HFFc6 (cell line): ENCODE measurements at places on chromosomes 12 and 14.

GRCh38 chr12:25825446-25825845 lies 133.0 kb upstream of the RASSF8 start:
- DNase-seq = no peak

DNA sequence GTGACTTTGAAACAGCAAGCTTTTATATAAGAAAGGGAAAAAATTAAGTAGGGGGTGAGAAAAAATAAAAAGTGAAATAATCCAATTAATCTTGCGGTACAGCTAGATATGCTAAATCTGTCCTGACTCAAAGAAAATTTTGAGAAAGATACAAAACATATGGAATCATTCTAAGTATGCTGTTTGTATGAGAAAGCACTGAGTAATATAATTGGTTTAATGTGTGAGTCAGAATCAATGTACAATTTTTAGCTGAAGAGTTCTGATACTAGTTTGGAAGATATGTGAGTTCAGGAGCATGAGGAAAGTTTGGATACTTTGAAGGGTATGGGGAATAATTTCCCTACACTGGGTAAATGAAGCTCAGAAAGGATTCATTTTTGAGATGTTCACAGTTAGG lies 190.9 kb upstream of the RASSF8 start:
- DNase-seq = peak; percentile 53

DNA sequence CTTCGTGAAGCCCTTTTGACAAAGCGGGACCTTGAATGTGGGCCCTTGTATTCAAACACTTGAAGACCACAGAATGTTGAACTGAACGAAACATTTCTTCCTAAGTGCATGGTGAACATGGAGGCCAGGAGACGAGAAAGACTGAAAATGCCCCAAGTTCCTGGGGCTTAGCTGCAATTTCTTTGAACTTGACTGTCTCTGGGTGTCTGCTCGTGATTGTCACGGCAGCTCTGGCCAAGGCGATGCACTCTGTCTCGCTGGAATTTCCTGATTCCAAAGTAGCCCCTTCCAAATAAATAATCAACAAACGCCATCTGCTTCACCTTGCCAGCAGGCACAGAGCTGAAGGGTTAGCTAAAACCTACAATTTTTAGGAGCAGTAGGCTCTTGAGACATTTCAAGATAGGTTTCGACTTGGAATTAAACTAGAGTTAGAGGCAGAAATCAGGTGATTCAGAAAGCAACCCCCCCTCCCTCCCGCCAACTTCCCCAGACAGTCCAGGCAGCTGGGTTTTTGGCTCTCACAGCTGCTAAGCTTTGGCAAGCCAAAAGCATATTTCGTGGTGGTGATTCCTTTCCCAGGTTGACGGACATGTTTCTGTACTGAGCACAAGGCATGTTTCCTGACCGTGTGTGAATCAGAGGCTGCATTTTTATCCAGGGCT lies 13.5 kb upstream of the IRF2BPL start:
- peak; percentile 82 for DNase-seq

DNA sequence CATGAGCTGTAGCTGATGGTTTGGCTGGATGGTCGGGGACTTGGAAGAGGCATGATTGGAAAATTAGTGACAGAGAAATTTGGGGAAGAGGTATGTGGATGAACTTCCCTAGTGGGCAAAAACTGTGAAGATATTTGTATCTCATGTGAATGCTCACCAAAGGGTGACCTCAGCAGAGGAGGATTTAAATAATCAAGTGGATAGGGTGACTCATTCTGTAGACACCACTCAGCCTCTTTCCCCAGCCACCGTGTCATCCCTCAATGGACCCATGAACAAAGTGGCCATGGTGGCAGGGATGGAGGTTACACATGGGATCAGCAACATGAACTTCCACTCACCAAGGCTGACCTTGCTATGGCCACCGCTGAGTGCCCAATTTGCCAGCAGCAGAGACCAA lies 60.8 kb upstream of the KRAS start:
- DNase-seq = peak; percentile 12

GRCh38 chr12:130169924-130170323 lies 7.7 kb downstream of the FZD10 start:
- no peak for DNase-seq

DNA sequence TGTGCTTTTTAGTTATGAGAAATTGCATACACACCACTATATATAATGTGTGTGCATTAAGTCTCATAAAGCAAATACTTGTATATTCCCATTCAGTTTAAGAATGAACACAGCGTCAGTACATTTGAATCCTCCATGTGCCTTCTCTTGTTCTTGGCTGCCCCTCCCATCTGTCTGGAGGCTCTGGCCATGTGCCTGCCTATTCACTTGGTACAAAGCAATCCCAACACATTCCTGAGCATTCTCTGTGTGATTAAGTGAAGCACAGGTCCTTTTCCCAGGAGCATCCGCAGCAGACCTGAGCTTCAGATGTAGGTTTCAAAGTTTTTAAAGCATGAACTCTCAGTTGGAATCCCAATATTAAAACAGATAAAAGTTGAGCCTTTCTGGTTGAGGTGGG lies 58.7 kb downstream of the POLR3B start:
- DNase-seq = no peak

DNA sequence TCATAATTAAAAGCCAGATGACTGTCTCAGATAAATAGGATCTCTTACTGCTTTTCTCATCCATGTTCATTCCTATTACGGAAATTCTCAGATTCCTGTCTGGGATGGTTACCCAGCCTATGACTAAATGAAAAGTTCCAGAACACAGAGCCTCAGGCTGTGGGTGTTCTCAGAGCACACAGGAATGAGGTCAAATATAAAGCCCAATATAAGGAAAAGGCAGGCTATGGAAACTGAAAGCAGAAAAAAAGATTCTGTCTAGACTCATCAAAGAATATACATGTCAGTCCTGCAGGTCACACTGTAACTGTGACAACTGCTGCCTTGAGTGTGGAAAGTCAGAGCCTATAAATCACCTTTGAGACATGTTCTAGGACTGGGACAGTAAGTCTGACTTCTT lies 64.3 kb downstream of the DCAF5 start:
- peak; percentile 85 for DNase-seq

GRCh38 chr12:124847113-124848074 lies 16.3 kb downstream of the SCARB1 start:
- DNase-seq = no peak

GRCh38 chr12:23810329-23810902 lies 139.1 kb downstream of the SOX5 start:
- no peak for DNase-seq

- no peak for DNase-seq
Observed at GRCh38 chr12:116213014-116213413, 64.5 kb downstream of the MED13L start.

DNA sequence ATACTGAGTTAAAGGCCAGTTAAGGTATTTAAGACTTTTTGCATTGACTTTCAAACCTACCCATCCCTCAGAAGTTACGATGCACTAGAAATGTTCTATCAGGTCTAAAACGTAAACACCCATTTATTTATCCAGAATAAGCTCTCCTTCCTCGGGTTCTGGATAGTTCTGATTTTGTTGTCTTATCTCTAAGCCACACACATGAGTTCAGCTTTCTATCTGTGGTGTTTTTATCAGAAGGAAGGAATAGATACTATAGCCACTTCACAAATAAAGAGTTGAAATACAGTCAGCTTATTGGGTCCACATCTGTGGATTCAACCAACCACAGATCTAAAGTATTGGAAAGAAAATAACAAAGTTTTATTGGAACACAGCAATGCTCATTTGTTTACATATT lies 5.4 kb downstream of the SFSWAP start:
- no peak for DNase-seq

DNA sequence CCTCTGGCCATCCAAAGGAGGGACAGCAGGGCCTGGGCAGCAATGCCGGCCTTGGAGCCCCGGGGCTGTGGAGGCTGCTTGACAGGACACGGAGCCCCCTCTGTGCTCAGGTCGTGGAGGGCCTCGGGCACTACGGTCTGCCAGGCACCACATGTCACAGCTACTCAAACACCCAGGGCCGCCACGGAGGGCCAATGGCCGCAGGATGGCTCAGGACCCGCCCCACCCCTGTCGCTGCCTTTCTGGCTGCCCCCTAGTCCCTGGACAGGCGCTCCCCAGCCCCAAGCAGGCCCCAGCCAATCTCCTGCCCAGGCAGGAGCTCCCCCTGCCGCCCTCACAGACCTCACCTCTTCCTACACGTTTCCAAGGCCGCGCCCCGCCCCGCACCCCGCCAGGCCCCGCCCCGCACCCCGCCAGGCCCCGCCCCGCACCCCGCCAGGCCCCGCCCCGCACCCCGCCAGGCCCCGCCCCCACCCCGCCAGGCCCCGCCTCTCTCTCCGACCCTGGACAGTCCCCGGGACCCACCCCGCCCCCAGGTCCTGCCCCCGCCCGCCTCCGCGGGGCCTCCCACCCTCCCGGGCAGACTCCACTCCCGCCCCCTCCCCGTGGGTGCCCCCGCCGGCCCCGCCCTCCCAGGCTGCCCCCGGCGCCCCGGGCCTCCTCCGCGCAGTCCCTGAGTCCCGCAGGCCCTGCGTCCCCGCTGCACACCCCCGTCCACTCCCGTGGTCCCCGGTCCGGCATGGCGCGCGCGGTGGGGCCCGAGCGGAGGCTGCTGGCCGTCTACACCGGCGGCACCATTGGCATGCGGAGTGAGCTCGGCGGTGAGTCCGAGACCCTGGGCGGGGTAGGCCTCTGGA lies at the start of gene ASPG:
Gene ASPG, plus strand, starts transcription at position 669 of the 857 bp plus-strand sequence. Its CDS starts 71 bp downstream, at position 740.
- DNase-seq = no peak

DNA sequence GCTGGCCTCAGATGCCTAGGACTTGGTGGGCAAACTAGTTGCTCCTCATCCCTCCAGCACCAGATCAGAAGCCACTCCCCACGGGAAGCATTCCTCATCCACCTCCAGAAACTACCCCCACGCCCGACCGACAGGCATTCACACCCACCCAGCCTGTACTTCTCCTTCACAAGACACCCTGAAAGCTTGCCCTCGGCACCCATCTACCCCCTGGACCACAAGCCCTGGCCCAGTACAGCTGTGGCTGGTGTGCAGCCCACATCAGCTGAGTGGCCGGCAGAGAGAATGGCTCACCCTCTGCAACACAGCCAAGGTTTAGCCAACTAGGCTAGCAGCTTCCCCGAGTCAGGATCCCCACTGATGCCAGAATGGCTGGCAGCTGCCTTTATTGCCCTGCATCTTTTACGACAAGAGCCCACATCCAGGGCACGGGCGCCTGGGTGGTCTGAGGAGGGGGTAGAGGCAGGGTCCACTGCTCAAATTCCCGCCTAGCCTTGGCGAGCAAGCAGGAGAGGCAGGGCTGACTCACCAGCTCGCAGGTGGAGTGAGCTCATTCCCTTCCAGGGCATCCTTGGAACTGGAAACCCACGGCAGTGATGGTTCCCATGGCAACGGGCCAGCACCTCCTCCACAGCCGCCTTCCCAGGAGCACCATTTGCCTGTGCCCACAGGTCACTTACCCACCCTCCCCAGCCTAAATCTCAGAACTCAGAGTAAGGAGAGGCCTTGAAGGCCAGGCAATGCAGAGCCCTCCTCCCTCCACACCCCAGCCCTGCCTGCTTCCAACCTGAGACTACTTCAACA lies 17.1 kb downstream of the ACTN1 start:
- DNase-seq = no peak

DNA sequence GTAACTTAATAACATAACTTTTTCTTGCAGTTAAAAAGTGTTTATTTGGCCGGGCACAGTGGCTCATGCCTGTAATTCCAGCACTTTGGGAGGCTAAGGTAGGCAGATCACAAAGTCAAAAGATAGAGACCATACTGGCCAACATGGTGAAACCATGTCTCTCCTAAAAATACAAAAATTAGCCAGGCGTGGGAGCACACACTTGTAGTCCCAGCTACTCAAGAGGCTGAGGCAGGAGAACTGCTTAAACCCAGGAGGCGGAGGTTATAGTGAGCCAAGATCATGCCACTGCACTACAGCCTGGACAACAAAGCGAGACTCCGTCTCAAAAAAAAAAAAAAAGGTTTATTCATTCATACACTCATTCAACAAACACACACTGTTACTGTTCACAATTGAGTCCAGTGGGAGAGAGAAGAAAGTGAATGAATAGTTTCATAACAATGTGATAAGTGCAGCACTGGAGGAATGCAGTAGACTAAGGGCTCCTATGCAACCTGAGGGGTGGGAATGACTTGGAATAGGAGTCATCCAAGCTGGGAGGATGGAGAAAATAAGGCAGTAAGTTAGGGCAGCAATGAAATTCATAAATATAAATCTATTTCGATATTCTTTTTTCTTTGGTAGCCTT lies 19.8 kb downstream of the DAD1 start:
- DNase-seq = no peak

DNA sequence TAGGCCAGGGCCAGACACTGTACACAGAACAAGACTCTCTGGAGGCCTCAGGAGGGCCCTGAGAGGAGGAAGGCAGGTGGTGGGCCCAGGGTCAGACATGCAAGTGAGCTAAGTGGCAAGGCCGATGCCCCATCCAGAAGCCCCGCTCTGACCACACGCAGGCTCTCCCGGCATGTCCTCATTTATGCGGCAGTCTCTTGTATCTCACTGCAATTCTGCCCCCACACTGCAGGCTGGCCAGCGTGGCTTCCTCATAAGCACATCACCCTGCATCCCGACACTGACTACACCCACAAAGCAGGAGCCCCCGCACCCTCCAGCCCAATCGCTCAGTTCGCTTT lies 17.5 kb downstream of the SSH1 start:
- DNase-seq = no peak

DNA sequence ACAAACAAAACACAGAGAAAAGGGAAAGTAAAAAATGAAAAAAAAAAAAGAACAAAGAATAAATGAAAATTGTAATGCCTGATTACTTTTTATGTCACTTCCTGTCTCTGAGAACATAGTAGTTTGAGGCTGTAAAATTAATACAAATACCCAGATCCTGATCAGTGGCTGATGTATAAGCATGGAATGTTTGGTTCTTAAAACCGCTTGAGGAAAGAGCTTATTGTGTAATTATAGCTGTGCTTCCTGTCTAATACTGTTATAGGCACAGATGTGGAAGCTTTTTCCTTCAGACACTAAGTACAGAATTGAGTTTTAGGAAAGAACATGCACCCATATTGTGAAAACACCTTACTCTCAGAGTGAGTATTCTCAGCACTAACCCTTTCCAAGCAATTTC lies 86.9 kb downstream of the AVPR1A start:
- peak; percentile 77 for DNase-seq

DNA sequence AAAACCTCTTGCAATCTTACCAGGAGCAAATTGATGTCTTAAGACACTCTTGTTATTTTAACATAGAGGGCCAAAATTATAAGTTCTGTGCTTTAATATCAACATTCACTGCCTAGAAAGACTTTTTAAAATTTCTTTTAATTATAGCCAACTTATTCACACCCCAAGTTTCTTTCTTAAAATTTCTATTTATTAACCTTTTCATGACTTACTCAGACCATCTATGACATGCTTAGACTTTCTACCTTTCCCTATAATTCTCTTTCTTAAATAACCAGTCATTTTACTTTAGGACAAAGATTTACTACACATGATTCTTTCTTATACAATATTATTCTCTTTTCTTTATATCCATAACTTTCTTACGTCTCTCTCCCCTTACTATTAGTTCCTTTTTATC lies 220.4 kb downstream of the NUBPL start:
- DNase-seq = no peak

- DNase-seq = no peak
Observed at GRCh38 chr12:124165695-124166094, 129.2 kb upstream of the RFLNA start.

GRCh38 chr12:70581208-70581607 lies 56.0 kb downstream of the PTPRB start:
- no peak for DNase-seq
